Endothelial cell of umbilical vein (primary cell): ENCODE measurements at places on chromosomes 7 and 10. TPM values are rescaled to one million over a fixed set of nuclear protein-coding genes. Genes with fewer than 3 reads are reported as not detected.

The EGFR gene
- 4.1 and 5.0 TPM in 2 replicates for total RNA-seq

The ASZ1 gene
- not detected in 2 replicates for total RNA-seq

- DNase-seq: no peak
Observed at GRCh38 chr10:34237898-34238455, 577.1 kb downstream of the PARD3 start.

DNA sequence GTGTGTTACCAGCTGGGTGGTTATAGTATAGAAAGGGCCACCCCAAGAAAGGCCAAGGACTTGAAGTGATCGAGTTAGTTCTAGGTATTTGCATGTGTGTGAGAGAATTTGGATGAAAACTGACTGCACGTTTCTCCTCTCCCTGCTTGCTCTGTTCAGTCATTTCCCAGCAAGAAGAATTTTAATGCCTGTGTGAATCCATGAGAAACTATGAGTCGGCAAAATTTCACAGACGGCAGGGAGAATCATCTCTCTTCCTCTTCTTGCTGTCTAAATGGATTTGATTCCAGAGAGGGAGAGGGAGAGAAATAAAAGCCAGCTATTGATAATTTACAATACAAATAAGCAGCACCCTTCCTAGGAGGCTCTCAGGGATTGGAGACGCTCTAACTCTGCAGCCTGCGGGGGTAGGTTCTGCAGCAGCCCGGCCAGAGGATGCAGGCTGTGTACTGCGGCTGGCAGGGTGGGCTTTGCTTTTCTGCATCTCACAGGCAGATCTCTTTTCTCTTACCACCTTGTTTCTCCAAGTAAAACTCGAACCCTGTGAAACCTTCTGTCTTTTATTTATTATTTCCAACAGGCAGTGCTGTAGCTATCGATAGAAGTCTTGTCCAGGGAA lies 183.6 kb downstream of the TCF7L2 start:
- DNase-seq: no peak
